ENCODE measurements at places on chromosomes 1 and 21.

- no peak for DNase-seq
Observed at GRCh38 chr1:219676012-219676765, 63.3 kb upstream of the ZC3H11B start.

GRCh38 chr1:240312872-240313271, 221.2 kb downstream of the FMN2 start:
- DNase-seq = no peak

DNA sequence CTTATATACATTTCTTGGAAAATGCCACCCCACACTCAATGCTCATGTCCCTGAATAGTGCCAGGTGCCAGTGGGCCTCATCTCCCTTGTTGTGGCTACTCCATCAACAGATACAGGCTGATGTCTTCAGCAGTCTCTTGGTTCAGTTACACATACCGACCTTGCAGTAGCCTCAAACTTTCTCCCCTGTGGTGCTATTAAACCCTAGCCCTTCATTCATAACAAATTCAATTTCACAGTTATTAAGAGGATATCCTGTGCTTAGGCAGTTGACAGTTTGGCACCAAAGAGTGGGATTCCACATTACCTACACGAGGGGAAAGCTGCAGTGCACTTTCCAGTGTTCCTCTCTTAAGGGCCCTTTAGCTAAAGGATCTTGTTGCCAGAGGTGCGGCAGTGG, 35.9 kb upstream of the CAMK1G start:
- no peak for DNase-seq

GRCh38 chr1:94092210-94092613, 28.7 kb downstream of the ABCA4 start:
- no peak for DNase-seq

GRCh38 chr1:159779403-159779851, 1.3 kb upstream of the DUSP23 start:
- DNase-seq = no peak

DNA sequence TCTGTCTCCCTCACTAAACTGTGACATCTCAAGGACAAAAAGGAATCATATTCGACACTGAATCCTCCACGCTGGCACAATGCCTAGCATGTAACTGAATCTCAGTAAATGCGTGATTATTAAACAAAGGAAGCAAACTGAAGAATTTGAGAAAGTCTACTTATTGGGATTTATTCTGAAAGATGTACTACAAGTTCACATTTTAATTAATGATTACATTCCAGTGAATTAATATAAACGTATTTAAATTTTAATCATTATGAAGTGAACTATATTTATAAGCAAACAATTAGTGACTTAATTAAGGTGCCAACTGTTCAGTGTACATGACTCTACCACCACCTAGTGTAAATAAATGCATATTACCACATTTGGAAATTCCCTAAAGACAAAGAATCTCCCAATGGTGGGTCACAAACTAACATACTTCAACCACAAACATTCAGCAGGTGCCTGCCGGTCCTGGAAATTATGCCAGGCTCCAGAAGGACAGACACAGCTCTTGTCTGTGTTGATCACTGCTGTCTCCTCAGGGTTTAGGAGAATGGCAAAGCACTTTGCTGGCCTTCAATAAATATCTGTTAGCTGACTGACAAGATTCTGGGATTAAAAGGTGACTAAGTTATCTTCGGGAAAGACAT, 56.3 kb downstream of the SMYD3 start:
- DNase-seq = no peak

DNA sequence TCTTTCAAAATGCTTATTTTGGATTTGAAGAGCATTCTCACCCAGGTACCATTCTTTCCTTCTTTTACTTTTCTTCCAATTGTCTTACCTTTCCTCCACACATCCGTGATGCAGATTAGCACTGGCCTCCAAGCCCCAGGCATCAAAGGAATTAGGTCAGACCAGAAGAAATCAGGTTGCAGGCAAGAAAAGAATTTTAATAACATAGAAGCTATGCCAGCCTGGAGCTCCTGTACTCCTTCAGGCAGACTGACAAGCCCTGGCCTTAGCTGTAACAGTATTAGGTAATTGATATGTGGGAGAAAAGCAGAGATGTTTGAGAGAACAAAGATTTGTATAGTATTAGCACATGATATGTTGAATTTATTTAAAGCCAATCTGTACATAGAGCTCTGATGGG, 390.4 kb upstream of the ADGRL2 start:
- DNase-seq = no peak

DNA sequence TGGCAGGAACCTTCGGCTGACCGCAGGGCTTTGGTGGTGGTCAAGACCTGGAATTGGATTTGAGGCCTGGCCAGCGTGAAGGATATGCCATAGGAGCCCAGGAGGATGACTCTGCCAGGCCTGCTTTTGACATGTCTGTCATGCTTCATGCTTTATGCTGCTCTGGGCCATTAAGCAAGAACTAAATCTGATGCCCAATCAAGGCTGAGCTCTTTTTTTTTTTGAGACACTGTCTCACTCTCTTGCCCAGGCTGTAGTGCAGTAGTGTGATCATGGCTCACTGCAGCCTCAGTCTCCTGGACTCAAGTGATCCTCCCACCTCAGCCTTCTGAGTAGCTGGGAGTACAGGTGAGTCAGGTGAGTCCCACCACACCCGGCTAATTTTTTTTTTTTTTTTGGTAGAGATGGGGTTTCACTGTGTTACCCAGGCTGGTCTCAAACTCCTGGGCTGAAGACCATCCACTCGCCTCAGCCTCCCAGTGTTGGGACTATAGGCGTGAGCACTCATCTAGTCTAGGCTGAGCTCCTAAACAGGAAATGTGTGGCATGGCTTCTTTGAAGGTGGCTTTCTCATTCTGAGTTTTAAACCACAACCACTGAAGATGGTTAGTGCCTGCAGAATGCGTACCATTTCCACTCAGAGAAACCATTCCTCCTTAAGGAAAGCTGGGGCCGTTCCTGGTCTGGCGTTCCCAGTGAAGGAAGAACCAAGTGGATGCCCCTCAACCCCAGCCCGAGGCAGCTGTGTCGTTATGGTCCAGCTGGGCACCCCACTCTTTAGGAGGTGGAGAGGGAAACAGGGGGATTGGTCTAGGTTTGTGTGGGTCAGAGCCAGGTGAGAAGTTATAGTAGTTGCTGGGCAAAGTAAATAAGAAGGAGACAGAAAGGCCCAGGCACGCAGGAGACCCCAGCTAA, 34.2 kb upstream of the ATP5PO start:
- no peak for DNase-seq

GRCh38 chr1:26164036-26164860, 4.5 kb downstream of the C1orf232 start:
- DNase-seq = no peak

DNA sequence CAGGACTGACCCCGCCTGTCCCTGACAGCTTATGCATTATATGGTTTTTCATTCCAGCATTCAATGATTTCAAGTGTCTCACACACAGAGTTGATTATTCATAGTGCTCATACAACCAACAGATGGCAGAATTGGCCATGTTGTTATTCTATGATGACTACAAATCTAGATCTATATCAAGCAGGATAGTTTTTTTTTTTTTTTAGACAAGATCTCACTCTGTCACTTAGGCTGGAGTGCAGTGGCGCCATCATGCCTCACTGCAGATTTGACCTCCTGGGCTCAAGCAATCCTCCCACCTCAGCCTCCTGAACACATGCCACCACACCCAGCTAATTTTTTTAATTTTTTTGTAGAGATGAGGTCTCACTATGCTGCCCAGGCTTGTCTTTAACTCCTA, 40.1 kb upstream of the LRRC8D start:
- DNase-seq = no peak

- no peak for DNase-seq
Observed at GRCh38 chr1:75127916-75128717, 6.1 kb upstream of the LHX8 start.

GRCh38 chr1:84635429-84635828, 54.8 kb downstream of the SSX2IP start:
- no peak for DNase-seq

DNA sequence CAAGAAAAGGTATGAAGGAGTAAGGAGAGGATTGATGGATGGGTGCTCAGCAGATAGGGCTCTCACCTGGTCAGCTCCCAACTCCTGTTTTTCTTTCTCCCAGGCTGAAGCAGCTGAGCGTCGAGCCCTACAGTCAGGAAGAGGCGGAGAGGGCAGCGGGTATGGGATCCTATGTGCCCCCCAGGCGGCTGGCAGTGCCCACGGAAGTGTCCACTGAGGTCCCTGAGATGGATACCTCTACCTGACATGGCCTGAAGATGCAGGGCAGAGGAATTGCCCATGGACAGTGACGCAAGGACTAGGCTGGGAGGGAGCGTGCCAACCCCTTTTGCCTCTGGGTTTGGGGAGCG, 739 bp downstream of the ZNF593 start:
- DNase-seq = no peak

DNA sequence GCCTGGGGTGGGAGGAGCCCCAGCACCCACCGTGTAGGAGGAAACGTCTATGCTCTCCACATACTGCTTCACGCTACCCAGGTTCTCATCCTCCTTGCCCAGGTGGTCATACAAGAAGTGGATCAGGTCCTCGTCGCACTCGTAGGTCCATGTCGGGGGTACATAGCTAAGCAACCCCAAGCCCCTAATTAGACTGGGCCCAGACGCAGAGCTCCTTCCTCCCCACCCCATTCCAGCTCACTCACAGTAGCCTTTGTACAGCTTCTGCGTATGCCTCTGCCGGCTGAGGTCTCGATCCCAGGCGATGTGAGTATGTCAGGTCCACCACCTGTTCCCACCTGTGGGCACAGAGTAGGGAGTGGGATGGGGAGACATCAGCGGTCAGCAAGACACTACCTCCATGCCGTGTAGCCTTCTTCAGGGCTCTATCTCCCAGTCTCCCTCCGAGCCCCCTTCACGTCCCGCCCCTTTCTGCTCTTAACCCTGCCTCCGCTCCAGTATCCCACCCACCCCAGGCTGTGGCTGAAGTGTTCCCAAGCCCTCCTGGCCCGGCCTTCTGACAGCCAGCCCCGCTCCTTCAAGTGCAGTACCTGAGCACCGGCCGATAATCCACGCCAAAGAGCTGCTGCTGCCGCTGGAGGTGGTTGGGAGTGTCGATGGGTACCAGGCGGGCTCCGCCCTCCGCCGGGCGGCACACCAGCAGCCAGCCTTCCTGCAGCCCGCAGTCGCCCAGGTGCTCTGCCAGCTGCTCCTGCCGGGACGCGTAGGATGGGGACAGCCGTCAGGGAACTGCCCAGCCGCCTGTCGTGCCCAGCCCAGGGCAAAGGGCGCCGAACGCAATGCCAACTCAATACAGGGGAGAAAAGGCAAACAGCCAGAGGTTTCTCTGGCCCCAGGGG, 919 bp downstream of the HECTD3 start:
- no peak for DNase-seq

GRCh38 chr1:65289449-65289848, 19.9 kb upstream of the DNAJC6 start:
- DNase-seq = no peak

DNA sequence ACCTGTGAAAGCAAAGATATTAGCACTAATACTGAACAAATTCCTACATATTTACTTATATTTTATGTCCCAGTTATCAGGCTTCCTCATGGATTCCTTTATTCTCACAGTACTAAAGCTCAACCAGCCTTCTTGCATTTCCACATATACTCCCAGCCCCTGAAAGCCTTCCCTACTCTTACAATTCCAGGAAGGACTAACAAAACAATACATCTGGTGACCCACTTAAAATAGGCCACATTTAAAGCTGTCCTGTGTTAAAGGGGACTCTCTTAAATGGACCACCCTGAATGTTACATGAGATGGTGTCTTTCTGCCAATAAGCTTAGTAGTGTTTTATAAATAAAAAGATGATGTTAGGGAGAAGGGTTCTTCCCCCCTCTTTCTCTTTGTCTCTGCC, 54.4 kb downstream of the NTMT2 start:
- DNase-seq = no peak

DNA sequence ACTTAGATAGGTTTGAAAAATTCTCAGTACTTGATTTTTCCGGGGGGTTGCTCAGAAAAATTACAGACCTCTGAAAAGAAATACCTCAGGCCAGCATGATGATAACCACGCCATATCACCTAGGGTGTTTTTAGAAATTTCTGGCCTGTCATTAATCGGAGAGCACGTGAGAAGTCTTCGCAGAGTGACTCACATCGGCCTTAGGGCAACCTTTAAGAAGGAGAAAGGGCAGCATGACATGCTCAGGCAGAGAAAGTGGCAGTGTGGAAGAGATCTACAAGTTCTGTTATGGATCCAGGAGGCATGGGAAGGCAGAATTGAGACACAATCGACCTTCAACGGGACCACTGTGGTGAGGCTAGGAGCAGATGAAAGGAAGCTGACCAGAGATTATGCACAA, 506.3 kb downstream of the LMO4 start:
- no peak for DNase-seq

GRCh38 chr1:45455162-45455561, 35.8 kb downstream of the TESK2 start:
- no peak for DNase-seq

- DNase-seq = no peak
Observed at GRCh38 chr21:39048064-39048463, 135.2 kb downstream of the PSMG1 start.

- DNase-seq = no peak
Observed at GRCh38 chr1:160366731-160367515, at the start of gene NHLH1. Gene NHLH1 (plus strand): TSS chr1:160367071. CDS start chr1:160370732, 3,661 bp downstream.

DNA sequence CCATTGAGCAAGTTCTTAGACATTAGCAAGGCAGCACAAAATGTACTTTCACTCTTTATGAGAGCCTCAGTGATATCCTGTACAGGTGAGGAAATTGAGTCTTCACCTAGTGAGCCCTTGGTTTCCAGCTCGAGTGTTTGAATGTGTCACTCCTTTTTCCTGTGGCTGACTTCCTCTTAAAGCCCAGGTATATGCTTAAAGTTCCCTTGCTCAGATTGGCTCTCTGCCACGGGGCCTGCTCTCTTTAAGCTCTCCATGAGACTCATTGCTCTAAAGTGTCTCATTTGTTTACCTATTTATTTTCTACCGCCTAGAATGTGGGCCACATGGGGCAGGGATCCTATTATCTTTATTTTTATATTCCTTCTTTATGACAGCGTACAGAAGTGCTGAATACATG, 324.9 kb downstream of the SIPA1L2 start:
- peak; percentile 45 for DNase-seq

DNA sequence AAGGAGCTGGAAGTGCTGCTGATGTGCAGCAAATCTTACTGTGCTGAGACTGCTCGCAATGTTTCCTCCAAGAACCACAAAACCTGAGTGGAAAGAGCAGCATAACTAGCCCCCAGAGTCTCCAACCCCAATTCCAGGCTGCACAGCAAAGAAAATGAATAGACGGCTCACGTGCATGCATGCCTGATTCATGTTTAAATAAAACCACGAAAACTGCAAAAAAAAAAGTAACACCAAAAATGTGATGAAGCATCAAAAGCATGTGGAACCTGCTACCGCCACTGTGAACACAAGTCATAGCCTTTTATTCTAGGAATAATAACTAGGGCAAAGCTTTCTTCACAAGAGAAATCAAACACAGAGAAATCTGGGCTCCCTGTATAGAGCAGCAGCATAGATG, 9.6 kb upstream of the TRNP1 start:
- DNase-seq = no peak

DNA sequence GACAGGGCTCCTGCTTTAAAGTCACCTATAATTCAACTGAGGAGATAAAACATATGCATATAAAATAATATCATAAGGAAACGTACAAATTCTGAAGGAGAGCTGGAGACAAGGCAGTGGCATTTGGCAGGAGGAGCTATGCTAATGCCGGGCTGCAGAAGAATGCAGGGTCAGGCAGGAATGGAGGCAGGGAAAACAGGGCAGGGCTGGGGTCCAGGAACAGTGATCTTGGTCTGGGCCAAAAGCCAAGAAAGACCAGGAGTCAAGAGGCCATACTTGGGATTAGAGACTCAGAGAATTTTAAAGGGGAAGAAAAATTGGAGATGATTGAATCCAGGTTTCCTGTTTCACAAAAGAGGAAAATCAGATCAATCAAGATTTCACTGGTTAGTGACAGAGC, 20.0 kb upstream of the BRDT start:
- DNase-seq = no peak

- no peak for DNase-seq
Observed at GRCh38 chr1:221093903-221094791, 214.9 kb downstream of the HLX start.

Measured in NCI-H187 (cell line).